ENCODE measurements at places on chromosomes 11 and 22.

GRCh38 chr11:47305734-47306483, 36.0 kb downstream of the MADD start:
- DNase-seq: no peak

DNA sequence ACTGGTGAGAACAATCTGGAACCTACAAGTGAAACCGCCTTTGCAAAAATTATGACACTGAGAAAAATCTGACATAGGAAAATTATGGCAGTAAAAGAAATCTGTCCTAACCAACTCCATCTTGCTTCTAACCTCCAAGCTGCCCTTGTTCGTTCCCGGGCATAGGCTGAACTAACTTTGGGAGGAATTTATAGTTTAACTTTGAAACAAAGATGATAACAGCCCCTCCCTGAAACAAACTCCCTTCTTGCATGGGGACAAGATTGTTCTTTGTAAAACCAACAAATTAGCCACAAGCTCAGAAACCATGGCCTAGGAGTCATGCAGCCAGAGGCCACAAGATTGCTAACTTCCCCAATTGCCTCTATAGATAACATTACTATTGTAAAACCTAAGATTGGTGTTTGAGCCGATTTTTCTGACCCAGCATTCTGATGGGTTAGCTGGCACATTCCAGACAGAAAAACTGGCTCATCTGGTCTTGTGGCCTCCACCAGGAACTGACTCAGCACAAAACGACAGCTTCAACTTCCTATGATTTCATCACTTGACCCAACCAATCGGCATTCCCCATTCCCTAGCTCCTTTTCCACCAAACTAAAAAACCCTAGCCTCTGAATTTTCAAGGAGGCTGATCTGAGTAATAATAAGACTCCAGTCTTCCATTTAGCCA, 3.6 kb upstream of the CCDC81 start:
- no peak for DNase-seq

GRCh38 chr11:109892321-109892794, 200.8 kb upstream of the ZC3H12C start:
- no peak for DNase-seq

- no peak for DNase-seq
Measured at GRCh38 chr11:26801601-26802000, 79.7 kb upstream of the SLC5A12 start.

- no peak for DNase-seq
Measured at GRCh38 chr22:40383905-40384304, 13.5 kb downstream of the SGSM3 start.

Data from NCI-H1436 treated with DMSO at 0.1 percent for 48 hours (cell line).